ENCODE measurements at places on chromosomes 2 and 18. TPM values are rescaled to one million over a fixed set of nuclear protein-coding genes. Genes with fewer than 3 reads are reported as not detected.

GRCh38 chr2:29335396-29335795 is 220.2 kb downstream of the CLIP4 start:
- no peak for DNase-seq

DNA sequence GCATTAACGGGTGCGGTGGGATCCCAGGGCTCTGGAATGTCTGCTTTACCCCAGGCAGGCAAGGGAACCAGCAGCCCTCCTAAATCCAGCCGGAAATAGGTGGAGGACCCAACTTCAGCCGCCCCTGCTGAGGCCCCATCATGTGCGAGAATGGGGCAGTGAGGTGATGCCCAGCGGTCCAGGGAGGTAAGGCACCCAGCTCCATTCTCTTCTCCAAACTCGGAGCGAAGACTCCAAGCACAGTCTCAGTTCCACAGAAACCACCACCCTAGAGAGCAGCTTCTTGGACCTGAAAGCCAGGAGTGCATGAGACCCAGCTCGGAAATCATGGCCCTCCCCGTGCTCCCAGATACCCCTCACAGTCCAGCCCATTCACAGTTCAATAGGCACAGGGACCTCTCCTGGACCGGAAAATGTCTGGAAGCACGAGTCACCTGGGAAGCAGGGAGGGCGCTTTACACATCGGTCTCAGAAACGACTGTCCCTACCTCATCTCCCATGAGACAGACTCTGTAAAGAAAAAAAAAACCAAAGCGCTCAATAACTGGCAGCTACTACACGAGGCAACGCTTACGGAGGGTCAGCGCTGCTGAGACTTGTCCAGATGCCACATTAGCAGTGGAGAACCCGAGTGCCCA is 2.0 kb downstream of the SDC1 start:
- DNase-seq: no peak

Gene TMEM182
- 6.3 TPM for polyA plus RNA-seq

GRCh38 chr2:106863387-106863786 is 22.6 kb downstream of the ST6GAL2 start:
- DNase-seq: no peak

GRCh38 chr2:204060841-204061240 is 124.3 kb downstream of the ICOS start:
- DNase-seq: no peak

- DNase-seq: no peak
These were observed 107.1 kb upstream of the TPO start for GRCh38 chr2:1306014-1306686.

DNA sequence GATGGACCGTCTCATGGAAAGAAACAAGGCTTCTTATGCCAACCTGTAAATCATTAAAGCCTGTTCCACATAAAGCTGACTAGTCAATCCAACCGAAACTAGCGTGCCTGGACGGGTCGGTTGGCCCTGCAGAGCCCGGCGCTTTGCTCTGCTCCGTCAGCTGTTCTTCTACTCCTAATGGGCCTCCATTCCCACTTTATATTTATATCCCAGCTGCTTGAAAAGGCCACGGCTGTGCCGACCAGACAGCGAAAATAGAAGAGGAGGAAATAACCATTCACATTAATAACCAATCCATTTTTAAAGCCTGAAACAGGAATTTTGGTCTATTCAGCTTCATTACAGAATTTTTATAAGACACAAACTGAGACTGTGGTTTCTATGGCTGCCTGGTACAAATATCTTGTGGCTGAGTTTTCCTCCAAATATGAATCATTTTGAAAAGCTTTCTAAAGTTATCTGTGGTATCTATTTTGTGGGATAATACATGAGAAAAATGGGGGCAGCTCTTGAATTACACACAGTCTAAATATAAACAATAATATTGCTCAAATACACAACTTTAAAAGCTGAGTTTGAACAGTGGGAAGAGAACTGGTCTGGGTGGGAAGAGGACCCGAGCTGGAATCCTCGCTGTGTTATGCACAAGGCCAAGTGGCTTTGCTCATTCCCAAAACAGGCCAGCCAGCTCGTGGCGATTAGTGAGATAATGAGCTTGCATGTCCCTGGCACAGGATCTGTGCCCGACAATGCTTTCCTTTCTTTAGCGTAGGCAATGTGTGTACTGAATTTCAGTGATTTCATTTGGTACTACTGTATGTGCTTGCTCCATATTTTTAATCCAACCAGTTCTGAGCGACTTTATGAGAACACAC is 10.5 kb upstream of the FAM124B start:
- DNase-seq: no peak

GRCh38 chr2:120731175-120731574 is 4.5 kb upstream of the GLI2 start:
- no peak for DNase-seq

Gene ZAP70
- polyA plus RNA-seq: 5.1 TPM

Gene CYS1
- 22.1 TPM for polyA plus RNA-seq

DNA sequence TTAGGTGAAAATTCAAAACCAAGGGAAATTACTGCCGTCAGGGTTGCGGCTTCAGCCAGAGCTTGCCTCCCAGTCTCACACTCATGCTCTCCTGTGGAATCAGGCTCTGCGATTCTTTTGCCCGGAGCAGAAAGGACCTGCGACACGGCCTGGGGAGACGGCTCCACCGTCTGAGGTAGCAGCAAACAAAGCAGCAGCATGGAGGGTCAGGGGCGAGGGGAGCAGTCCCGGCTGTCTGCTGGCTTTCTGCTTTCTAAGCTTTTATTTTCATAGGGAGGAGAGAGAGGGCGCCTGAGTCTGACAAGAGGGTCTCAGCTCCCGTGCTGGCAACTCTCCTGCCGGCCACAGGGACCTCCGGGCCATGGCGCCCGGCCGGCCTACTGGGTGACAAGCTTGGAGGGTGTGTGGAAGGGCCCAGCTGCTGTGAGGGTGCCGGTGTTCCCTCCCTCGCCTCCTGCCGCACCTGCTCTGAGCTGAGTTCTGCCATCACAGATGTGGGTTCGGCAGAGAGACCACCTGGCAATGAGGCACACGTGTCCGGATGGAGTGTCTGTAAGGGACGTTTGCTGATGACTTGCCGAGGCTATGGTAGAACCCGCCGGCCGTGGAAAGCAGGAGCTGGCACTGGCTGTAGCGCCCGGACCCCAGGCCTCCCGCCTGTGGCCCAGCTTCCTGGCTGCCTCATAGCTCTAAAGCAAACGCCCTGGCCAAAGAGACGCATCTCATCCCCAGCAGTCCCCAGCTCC is 66.2 kb upstream of the CTDP1 start:
- DNase-seq: no peak

- DNase-seq: peak; percentile 51
These were observed 1.5 kb downstream of the ESCO1 start for GRCh38 chr18:21598726-21599584.

GRCh38 chr2:125125902-125126301 is 1100.8 kb downstream of the CNTNAP5 start:
- no peak for DNase-seq

DNA sequence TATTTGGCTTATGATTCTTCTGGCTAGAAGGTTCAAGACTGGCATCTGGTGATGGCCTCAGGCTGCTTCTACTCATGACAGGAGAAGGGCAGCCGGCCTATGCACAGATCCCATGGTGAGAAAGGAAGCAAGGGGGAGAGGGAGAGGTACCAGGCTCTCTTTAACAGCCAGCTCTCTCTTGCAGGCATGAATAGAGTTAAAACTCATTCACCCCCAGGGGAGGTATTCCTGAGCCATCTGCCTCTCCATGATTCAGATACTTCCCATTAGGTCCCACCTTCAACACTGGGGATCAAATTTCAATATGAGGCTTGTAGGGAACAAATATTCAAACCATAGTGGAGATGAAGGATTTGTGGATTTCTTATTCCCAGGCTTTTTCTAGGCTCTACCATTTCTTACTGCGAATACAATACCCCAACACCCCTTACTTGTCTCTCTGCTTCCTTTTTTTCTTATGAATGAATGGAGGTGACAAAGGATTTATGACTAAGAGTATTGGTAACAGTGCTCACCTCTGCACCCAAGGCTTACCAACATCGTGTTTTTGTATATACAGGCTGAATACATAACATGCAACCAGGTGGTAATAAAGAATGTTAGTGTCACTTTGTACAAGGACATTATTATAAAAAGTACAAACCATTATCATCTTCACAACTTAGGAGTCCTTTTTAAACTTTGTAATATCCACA is 454.6 kb upstream of the TRIB2 start:
- DNase-seq: no peak

GRCh38 chr2:209642146-209642820 is 129.3 kb upstream of the UNC80 start:
- no peak for DNase-seq

DNA sequence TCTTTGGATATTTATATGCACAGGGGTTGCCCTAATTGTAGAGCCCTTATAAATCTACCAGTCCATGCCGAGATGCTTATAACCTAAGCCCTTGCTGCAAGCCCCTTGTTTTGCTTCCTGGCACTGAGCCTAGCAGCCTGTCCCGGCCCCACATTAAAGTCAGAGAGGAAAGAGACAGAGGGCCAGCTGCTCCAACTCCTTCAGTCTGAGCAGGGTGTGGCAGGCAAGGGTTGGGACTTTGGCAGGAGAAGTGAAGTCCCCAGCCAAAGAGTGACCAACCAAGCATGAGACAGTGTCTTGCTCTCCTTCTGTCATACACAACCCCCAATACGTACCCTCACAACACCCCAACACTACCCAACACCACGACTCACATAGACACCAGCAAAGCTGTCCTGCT is 54.7 kb upstream of the FZD7 start:
- DNase-seq: no peak

- DNase-seq: no peak
These were observed 592.1 kb downstream of the XIRP2 start for GRCh38 chr2:167480232-167480985.

DNA sequence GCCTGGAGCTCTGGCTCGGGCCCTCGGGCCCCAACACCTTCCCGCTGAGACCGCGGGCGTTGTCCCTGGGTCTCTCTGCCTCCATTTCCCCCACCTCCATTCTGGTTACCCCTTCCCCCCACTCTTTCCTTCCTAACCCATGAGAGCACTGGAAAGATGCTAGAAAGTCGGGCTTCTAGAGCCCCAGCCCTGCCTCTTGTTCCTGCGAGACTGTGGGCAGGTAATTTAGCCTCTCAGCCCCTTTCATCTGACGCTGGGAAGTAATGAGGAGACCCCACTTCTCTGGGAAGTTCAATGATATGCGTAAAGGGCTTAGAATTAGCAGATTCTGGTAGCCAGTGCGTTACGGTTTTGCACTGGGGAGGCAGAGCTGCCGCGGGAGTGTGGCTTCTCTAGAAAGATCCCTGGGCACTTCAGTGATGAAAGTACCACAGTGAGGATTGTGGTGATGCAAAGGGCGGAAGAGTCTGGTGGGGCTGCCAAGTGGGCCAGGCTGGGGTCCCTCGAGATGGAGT is 16.2 kb upstream of the ECEL1 start:
- no peak for DNase-seq

Gene GFPT1
- 46.4 TPM for polyA plus RNA-seq

Gene CCDC68
- polyA plus RNA-seq: 46.3 TPM

Gene IL36RN
- polyA plus RNA-seq: not detected

- DNase-seq: no peak
These were observed 26.1 kb downstream of the NIFK start for GRCh38 chr2:121710470-121711170.

Gene BCL2
- 8.8 TPM for polyA plus RNA-seq

- no peak for DNase-seq
These were observed 157.0 kb upstream of the NDUFV2 start for GRCh38 chr18:8945514-8945913.

- no peak for DNase-seq
These were observed 39.1 kb downstream of the B3GNT2 start for GRCh38 chr2:62234755-62235655.

Gene HSPE1
- 268 TPM for polyA plus RNA-seq

GRCh38 chr2:237192881-237193280 is 107.2 kb downstream of the COPS8 start:
- no peak for DNase-seq

- DNase-seq: no peak
These were observed 82.3 kb downstream of the COL3A1 start for GRCh38 chr2:189056200-189057106.

- no peak for DNase-seq
These were observed 42.7 kb upstream of the CDH19 start for GRCh38 chr18:66646609-66647008.
